Activated T-cell treated with anti-CD3 and anti-CD28 coated beads for 4 hours (primary cell): ENCODE measurements at places on chromosomes 6 and 20.

DNA sequence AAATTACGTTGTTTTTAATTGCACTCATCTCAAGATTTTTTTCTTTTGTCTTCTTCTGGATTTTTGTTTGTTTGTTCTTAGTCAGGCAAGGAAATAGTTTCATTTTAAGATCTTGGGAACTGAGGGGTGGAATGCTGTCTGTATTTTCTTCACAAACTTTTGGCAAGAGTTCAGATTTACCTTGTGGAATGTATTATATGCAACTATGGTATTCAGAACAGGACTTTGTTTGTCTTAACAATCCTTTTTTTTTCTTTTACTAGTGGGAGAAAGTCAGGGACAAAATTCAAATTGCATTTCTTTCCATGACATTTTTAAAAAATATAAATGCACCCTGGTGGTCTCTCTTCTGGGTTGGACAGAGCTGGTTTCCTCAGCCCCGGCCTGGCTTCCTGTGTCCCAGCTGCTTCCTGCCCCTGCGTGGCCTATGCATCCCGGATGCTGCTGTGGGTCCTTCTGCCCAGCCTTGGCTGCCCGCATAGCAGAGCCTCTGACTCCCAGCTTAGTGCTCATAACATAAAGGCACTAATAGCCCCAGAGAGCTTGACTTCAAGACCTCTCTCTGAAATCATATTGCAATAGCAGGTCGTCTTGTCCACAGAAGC, 520.7 kb downstream of the QKI start:
- DNase-seq, result no peak

DNA sequence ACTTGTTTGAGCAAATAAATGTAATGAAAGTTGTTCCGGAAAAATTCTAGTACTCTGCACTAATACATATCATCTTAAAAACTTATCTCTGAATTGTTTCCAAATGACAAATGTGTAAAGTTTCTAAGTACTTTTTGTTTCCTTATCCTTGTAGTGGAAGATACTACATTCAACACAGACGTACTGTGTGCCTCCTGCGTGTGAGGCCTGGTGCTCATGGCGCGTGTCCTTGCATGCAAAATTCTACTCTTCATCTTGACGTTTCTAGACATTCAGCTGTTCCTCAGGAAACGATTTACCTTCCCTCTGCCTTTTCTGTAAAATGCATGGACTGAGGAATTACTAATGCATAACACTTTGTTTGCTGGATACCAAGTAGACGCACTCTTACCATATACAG, 11.5 kb downstream of the DLL1 start:
- no peak for DNase-seq

GRCh38 chr6:69570106-69570505, 226.7 kb downstream of the LMBRD1 start:
- DNase-seq, result no peak

DNA sequence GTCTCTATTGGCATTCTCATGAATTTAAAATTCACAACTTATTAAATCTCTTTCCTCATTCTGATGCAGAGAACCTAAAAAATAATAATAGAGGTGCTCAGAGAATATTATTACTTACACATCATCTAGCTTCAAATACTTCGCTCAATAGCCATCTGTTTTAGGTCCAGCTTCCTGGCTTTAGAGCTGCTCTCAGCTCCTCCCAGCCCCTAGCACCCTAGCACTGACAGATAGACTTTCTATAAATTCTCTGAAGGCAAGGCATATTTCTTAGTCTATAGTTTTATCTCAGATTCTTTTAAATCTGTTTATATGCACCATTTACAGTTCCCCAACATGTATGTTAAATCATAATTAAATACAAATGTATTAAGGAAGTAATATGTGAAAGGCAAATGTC, 281.3 kb downstream of the PTPRK start:
- no peak for DNase-seq

GRCh38 chr20:18916886-18917750, 103.5 kb downstream of the SCP2D1 start:
- no peak for DNase-seq

GRCh38 chr20:63546256-63546955, 1.1 kb downstream of the SRMS start:
- DNase-seq, result no peak

DNA sequence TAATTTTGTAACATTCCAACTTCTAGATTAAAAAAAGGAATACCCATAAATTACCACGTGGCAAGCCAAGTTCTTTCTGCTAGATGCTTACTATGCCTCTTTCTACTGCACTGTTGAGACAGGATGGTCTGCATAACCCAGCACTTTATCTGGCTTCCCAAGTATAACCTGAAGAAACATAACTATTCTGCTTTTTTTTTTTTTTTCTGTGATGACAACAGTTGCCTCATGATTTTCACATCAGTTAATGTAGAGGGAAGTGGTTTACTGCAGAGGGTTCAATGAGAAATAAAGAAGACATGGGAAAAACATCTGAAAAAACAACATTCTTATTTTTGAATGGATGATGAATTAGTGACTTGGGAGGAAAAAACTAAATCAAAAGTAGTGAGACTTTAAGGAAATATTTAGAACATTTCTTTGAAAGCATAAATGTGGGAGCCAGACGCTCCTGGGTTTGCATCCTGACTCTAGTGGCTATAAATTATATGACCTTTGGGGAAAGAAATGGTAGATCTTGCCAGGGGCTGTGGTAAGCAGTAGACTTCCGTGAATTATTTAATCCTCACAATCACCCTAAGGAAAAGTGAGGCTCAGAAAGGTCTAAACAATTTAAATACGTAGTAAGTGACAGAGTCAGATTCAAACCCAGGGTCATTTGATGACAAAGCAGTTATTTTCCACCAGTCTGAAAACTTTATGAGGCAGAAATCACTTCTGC, 230.7 kb downstream of the PHACTR1 start:
- no peak for DNase-seq

GRCh38 chr20:51060301-51060700, 37.4 kb upstream of the KCNG1 start:
- DNase-seq, result no peak

- DNase-seq, result no peak
Observed at GRCh38 chr6:136051140-136051775, 198.9 kb downstream of the MTFR2 start.

DNA sequence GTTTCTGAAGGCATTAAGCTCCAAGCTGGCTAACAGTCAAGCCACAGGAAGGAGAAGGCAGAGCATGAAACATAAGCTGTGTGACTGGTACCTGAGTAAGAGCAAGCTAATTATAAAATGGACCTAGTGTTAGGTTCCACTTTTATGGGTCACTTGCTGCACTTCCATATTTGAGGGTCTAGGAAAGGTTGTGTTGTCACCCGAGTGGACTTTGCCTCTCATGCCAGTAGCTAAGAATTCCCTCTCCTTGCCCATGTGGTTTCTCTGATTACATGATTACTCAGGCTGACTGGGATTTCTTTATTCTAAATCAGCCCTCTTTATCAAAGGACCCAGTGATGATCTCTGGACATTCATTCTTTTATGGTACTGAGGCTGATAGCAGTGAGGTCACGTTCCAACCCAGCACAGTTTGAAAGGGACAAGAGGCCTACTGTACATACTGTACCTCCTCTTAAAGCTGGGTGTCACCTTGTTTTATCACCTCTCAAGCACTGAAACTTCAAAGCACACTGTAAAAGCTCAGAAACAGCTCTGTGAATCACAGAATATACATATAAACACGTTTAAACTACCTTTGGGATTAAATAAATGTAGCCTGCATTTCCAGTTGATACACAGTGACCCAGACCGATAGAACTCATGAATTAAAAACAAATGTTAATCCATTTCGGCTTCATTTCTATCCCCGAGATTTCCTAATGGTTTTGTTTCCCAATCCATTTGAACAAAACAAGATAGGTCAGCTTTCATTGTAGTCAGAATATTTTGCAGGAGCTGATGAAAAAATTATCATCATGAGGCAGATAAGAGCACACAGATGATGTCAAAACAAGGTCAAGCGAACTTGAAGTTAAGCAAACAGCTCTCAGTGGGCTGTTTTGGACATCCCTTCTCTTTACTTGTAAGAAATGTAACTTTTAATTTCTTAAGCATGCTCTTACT, 96.5 kb downstream of the ALDH8A1 start:
- DNase-seq, result no peak

DNA sequence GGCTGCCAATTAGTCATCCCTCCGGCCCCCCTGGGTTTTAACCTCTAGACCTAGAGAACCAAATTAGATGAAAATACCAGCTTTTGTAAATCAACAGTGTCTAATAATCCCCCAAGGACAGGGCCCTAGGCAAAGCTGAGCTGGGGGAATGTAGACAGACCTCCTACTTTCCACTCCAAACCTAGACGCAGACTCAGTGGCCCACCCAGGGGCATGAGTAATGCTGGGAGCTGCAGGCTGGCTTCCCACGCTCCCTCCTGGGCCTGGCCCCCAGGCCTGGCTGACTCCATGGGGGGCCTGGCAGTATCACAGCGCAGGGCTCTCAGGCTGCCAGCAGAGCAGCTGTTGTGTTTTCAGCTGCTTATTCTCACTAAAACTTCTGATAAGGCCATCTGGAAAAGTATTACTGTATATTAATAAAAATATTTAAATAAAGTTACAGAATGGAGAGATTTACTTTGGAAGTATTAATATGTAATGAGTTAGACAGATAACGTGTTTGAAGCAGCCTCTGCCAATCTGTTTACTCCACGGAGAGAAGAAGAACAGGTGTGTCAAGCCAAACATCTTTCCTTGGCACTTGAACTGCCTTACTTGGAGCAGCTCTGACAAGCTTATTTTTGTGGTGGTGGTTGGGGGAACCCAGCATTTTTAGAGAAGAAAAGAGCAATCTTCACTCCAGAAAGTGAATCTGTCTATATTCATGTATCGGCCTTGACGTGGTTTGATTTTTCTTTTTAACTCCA, 144.0 kb upstream of the AGPAT4 start:
- no peak for DNase-seq

DNA sequence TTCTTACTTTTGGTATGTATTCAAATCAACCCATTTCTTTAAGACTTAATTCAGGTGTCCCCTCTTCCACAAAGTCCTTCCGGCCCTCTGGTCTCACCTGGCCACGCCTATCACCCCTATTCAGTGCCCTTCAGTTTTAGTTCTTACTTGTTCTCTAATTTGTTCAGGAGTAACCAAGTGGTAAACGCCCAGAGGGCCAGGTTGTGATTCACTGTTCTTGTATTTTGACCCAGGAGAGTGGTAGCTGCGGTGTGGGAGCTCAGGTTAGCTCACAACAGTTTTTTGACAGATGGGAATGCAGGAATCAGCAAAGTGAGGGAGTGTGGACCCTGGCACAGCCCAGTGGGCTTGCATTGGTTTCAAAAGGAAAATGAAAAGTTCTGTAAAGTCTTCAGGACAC, 81.7 kb upstream of the RIPOR2 start:
- no peak for DNase-seq
